CD4-positive, alpha-beta memory T cell (primary cell): ENCODE measurements at places on chromosomes 2 and 18. TPM values are rescaled to one million over a fixed set of nuclear protein-coding genes. Genes with fewer than 3 reads are reported as not detected.

Gene GLI2
- not detected for polyA plus RNA-seq

Gene PIK3C3
- polyA plus RNA-seq = 31.0 TPM

Gene HOXD12
- polyA plus RNA-seq = not detected

Gene ST8SIA5
- polyA plus RNA-seq = not detected

Gene SPRED2
- 1.3 TPM for polyA plus RNA-seq

Gene THOC1
- 15.2 TPM for polyA plus RNA-seq

Gene KCNE4
- polyA plus RNA-seq = not detected

Gene CDK5R2
- polyA plus RNA-seq = not detected

Gene TLX2
- polyA plus RNA-seq = 0.14 TPM

Gene PPM1B
- 61.1 TPM for polyA plus RNA-seq

Gene CXCR1
- not detected for polyA plus RNA-seq

Gene FBXO48
- polyA plus RNA-seq = 0.67 TPM

Gene SLC11A1
- 0.37 TPM for polyA plus RNA-seq

Gene DCC
- not detected for polyA plus RNA-seq

Gene IMMT
- 78.9 TPM for polyA plus RNA-seq

Gene GCG
- not detected for polyA plus RNA-seq

Gene METAP1D
- polyA plus RNA-seq = 3.5 TPM

Gene CTLA4
- polyA plus RNA-seq = 9.0 TPM

Gene SERPINB12
- not detected for polyA plus RNA-seq
